A172 (cell line): ENCODE measurements at places on chromosomes 2 and 18. TPM values are rescaled to one million over a fixed set of nuclear protein-coding genes. Genes with fewer than 3 reads are reported as not detected.

- DNase-seq: peak; percentile 60
These were observed 43.8 kb downstream of the OSBPL6 start for GRCh38 chr2:178238154-178238521.

DNA sequence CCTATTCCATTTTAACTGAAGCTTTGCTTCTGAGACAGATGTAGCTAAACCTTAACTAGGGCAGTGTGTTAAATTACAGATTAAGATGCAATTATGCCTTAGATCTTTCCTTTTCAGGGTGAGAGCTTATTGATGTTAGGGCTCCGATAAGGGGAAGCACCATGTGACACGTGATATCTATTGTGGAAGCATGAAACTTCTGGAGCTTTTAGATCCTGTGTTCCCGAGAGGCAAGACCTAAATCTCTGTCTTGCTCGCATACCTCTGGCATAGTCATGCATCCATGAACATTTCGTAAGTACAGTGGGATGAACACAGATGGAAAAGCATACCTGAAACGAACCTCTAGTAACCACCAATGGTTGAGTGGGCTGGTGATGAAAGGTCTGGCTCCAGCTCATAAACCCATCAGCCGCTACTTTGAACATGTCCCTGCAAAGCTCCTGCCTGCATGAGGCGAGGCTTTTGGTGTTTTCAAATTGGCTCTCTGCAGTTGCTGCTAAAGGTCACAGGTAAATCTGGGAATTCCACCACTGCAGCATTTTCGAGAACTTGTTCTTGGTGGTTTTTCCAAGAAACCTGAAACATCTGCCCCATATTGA is 3.7 kb upstream of the NRP2 start:
- no peak for DNase-seq

- no peak for DNase-seq
These were observed 405.8 kb downstream of the EPHA4 start for GRCh38 chr2:221166292-221166691.

DNA sequence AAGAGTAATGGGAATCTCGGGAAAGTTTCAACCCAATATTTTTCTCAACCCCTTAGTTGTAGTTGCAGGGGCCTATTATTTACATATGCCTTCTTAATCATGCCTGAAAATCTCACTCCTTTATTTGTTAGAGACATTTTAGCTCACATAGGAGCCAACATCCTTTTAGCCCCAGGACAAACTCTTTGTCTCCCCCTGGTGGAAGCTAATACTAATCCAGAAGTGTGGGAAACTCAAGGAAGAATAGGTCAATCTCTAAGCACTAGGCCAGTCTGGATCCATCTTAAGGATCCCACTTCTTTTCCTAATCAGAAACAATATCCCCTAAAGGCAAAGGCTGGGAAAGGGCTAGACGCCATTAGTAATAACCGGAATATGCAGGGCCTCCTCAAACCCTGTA is 550.9 kb upstream of the PKDCC start:
- DNase-seq: peak; percentile 6

GRCh38 chr2:104240984-104241383 is 612.9 kb upstream of the POU3F3 start:
- DNase-seq: no peak

GRCh38 chr2:13686262-13686661 is 946.3 kb upstream of the LRATD1 start:
- no peak for DNase-seq

DNA sequence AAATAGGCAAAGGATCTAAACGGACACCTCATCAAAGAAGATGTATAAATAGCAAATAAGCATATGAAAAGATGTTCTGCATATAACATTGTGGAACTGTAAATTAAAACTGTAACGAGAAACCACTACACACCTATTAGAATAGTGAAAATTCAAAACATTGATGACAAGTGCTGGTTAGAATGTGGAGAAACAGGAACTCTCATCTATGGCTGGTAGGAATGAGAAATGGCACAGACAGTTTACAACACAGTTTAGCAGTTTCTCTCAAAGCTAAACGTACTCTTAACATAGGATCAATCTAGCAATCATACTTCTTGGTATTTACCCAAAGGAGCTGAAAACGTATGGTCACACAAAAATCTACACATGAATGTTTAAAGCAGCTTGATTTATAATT is 126.2 kb downstream of the TRIB2 start:
- no peak for DNase-seq

GRCh38 chr2:228589115-228589514 is 407.6 kb upstream of the SPHKAP start:
- DNase-seq: no peak

GRCh38 chr18:57125627-57126026 is 21.3 kb upstream of the BOD1L2 start:
- DNase-seq: no peak

GRCh38 chr2:34317797-34318196 is 718.7 kb upstream of the FAM98A start:
- DNase-seq: no peak

The AAMP gene
- 217 and 254 TPM in 2 replicates for total RNA-seq

The ANKRD30B gene
- 26.2 and 32.3 TPM in 2 replicates for total RNA-seq

The G6PC2 gene
- total RNA-seq: not detected in 2 replicates

The DPP4 gene
- total RNA-seq: 0.03 and 1.2 TPM in 2 replicates

The SAG gene
- not detected in 2 replicates for total RNA-seq

The MYOM1 gene
- not detected in 2 replicates for total RNA-seq

The GNAL gene
- total RNA-seq: 1.6 and 3.5 TPM in 2 replicates

The ALK gene
- 0.07 and 0.26 TPM in 2 replicates for total RNA-seq

The ATP6V1B1 gene
- total RNA-seq: 0.93 TPM in 1 of 2 replicates, not detected in the other

The POTEC gene
- total RNA-seq: 0.53 and 0.98 TPM in 2 replicates
